ENCODE measurements at places on chromosomes 6 and 20. TPM values are rescaled to one million over a fixed set of nuclear protein-coding genes. Genes with fewer than 3 reads are reported as not detected.

GRCh38 chr6:86871681-86872080, 65.6 kb upstream of the HTR1E start:
- no peak for DNase-seq

DNA sequence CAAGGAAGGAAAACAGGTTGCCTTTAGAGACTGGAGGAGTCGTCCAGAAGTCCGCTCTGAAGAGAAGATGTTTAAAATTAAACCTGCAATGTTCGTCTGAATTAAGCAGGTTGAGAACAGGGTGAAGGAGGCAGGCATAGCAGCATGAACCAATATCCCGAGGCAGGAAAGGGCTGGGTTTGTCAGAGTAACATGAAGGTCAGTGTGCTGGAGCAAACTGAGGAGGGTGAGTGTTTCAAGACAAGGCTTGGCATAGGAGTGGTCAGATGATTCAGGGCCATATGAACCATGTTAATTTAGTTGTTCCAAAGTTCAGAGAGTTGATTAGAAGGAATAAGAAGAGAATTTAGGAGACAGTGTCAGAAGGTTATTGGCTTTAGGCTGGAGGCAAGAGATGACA, 93.3 kb downstream of the UTRN start:
- no peak for DNase-seq

- no peak for DNase-seq
These were observed 75.8 kb upstream of the AFDN start for GRCh38 chr6:167750956-167751358.

CYP21A2 gene
- total RNA-seq, result not detected

CCN6 gene
- total RNA-seq, result 0.26 TPM

ARMC2 gene
- 3.3 TPM for total RNA-seq

- no peak for DNase-seq
These were observed 207.5 kb downstream of the HIVEP2 start for GRCh38 chr6:142737368-142738034.

LY86 gene
- total RNA-seq, result 1.2 TPM

DNA sequence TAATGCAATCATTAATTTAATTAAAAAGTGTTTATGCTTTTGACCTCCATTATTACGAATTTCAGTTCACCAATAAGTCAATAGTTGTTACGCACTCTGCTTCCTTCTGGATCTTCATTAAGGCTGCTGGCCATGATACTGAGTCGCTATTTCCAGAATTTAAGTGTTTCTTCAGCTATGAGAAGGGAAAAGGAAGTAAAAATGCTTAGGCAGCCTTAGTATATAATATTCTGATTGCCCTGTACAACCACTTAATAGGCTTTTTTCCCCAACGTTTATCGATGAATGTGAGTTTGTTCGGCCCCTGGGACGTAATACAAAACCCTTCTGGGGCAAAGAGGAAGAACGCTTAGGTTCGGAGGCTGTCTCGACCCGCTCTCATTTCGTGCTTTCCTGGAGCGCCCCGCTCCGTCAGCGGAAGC, 644 bp downstream of the OARD1 start:
- no peak for DNase-seq

DNA sequence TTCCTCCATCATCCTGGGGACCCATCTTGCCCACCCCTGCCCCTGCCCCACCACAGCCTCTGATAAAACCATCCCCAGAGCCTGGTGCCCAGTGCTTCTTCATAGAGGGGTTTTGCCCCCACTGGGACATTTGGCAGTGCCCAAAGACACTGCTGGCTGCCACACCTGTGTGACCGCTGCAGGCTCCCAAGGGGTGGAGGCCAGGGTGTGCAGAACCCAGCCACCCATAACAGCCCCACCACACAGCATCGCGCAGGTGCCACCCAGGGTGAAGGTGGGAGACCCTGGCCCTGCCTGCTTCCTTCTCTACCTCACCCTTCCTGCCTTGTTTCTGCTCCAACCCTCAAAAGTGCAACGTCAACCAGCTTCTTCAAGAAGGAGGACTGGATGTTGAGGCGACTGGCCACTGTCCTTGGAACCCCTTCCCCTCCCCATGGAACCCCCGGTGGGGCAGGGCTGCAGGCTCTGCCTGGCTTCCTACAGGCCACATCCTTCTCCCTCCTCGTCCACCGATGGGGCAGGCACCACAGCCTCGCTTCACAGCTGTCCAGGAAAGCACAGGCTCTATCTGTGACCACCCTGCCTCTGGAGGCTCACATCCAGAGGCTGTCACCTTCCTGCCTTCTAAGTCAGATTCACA, 79.2 kb upstream of the MPC1 start:
- DNase-seq, result no peak

GRCh38 chr20:2314759-2315439, 19.1 kb downstream of the TGM3 start:
- DNase-seq, result no peak

GRCh38 chr20:47875297-47876025, 90.2 kb upstream of the SULF2 start:
- no peak for DNase-seq

EYS gene
- total RNA-seq, result not detected

NR2E1 gene
- total RNA-seq, result not detected

DNA sequence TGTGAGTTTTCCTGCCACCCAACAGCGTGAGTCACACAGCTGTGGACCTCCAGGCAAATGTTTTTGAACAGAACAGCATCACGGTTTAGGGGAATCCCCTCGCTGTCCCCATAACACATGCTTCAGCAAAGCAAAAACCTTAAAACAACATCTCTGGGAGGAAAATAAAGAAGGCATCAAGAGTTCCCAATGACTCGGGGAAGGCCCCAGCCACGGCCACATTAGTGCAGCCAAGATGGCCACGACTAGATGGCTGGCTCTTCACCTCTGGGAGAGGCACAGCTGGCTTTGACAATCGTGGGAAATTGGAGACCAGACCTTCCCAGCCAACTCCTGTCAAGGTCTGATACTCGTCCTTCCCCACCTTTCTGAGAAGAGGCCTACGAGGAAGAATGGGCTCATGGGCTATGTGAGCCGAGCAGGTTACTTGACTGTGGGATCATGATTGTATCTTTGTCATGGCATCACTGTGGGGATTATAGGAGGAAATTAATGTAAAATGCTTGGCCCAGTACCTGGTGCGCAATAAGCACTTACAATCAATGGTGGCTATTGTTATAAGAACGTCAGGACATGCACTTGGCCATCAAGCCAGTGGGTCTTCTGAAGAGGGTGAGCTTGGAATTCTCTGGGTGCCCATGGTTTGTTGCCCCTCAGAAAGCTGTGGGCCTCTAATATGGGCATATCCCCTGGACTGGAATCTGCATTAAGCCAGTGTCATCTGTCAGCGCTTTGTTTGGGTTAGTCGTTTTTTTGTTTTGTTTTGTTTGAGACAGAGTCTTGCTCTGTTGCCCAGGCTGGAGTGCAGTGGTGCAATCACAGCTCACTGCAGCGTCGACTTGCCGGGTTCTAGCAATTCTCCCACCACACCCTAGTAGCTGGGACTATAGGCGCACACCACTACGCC, 43.6 kb downstream of the FGD2 start:
- DNase-seq, result peak; percentile 93

DNA sequence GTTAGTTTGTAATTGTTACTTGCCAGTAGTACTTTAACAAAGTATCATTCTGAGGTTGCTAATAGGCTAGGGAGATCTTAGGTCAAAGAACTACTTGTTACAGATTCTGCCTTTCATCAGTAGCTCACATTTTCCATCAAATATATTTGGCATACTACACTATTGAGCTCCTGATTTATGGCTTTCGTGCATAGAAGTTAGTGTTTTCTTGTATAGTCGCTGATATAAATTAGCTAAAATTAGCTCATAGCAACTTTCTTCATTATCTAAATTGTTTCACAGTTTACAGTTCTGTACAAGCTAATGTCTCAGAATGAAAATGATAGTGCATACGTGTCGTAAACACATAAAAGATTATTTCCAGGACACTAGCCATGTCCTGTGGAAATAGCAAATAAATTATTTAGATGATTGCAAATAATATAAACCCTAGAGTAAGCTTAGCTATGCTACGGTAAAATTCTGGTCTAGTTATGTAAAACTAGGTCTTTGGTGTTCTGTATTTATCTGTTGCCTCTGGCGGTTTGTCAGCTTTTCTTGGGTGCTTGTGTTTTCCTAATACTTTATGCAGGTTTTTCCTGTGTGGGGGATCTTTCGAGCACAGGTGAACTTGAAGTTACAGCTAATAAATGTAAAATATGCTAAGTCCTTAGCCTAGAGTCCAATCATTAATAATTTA, 15.1 kb downstream of the PDE7B start:
- DNase-seq, result no peak

DNA sequence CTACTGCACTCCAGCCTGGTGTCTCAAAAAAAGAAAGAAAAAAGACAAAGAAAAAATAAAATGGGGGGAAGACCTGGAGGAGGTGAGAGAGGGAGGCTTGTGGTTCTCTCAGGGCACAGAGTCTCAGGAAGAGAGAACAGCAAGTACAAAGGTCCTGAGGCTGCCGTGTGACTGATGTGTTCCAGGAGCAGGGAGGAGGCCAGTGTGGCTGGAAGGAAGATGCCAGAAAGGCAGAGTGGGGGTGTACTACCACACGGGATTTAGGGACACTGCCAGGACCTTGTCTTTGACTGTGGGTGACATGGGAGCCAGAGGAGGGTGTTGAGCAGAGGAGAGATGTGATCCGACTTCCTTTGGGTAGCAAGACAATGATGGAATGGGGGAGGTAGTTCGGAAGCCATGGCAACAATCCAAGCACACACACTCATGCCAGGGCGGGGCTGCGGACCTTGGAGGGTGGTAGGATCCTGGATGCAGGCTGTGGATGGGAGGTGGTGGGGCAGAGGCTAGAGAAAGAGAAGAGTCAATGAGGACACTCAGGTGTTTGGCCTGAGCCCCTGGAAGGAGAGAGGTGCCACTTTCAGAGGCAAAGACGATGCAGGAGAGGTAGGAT, 136.4 kb upstream of the PTPN1 start:
- DNase-seq, result no peak

- DNase-seq, result no peak
These were observed 236.0 kb upstream of the TENT5A start for GRCh38 chr6:81988446-81988845.

ABT1 gene
- total RNA-seq, result 32.1 TPM

HLA-DQB1 gene
- 1.5 TPM for total RNA-seq

- DNase-seq, result no peak
These were observed 132.4 kb downstream of the DLL1 start for GRCh38 chr6:170158296-170159021.

- no peak for DNase-seq
These were observed 28.1 kb upstream of the VAPB start for GRCh38 chr20:58360936-58361335.

DNA sequence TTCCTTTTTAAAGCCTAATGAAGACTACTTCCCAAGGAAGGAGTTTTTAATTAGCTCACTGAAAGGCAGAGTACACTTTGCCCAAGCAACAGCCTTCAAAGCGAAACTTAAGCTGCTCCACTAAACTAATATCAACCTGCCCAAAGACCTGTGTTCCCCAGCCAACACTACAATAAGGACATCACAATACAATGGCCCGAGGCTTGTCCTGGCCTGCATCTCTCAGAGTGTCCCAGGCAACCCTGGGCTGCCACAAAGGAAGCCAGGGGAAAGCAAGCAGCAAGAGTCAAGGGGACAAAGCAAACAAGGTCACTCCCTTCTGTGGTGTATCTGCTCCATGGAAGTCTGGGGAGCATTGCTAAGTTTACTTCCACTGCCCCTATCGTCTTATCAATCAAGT, 52.3 kb downstream of the PIGU start:
- no peak for DNase-seq

DNA sequence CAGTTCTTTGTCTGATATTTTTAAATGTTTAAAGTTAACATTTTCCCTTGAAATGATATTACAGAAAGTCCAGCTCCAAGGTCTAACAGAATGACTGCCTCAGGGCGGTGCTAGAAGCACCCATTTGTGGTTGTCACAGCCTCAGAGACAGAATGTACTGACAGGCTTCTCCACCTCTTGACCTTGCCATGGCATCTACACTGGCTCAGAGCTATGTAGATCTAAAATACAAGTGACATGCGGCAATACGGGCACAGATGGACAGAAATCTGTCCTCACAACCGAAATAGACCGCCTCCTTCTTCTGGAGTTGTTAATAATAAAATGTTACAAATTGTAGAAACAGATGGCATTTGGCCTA, 167.2 kb upstream of the THEMIS start:
- no peak for DNase-seq

GRCh38 chr20:50003253-50003656, 20.5 kb downstream of the SNAI1 start:
- no peak for DNase-seq

TMEM63B gene
- total RNA-seq, result 17.8 TPM

GRCh38 chr6:122258839-122259238, 140.6 kb upstream of the HSF2 start:
- DNase-seq, result no peak

NNAT gene
- total RNA-seq, result 0.16 TPM

DNA sequence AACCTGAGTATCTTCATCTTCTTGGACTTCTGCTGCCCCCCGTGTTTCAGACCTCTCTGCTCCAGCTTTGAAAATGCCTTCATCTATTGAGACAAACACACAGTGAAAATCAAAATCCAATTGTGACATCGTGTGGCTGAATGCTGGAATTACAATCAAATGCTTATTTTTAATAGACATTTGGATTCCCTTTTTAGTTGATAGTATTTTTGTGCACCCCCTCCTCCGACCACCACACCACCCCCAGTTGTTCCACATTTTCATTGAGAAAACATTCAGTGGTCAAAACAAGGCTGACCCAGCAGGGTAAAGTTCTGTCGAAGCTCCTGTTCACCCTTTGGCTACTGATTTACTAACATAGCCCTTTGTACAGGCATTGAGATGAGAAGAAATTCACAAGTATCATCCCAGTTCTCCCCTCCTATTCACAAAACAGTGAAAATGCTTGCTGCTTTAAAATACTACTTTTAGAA, 79.0 kb downstream of the NRSN1 start:
- peak; percentile 70 for DNase-seq

ECT2L gene
- not detected for total RNA-seq

All from activated CD4-positive, alpha-beta T cell treated with anti-CD3 and anti-CD28 coated beads, Interleukin-2, amount 10 ng/mL, durations not matched to agents 24 days and 14 days (primary cell).